ENCODE measurements at places on chromosomes 2 and 18. TPM values are rescaled to one million over a fixed set of nuclear protein-coding genes. Genes with fewer than 3 reads are reported as not detected.

The AQP12B gene
- total RNA-seq: not detected

The VPS54 gene
- 15.9 TPM for total RNA-seq

The DCTN1 gene
- total RNA-seq: 113 TPM

The KIF5C gene
- under 0.01 TPM for total RNA-seq

Data from epithelial cell of umbilical artery (primary cell).